ENCODE measurements at places on chromosomes 12 and 14.

GRCh38 chr14:101721951-101722661 is 39.4 kb upstream of the PPP2R5C start:
- DNase-seq, result peak; percentile 89

DNA sequence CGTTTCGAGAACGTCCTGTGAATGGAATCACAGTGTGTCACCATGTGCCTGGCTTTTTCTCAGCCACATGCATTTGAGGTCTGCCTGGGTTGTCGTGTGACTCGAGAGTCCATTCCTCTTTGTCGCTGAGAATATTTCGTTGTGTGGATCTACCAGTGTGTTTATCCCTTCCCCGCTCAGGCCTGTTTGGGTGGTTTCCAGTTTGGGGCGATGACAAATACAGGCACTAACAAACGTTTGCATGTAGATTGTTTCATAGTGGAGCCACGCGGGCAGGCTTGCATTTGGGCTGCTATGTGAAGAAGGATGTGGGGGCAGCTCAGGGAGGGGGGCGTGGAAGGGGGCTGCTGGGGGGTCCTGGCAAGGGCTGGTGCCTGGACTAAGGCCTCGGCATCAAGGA is 14.1 kb downstream of the RIN3 start:
- no peak for DNase-seq

- DNase-seq, result peak; percentile 63
Observed at GRCh38 chr12:89461649-89462612, 62.7 kb downstream of the GALNT4 start.

DNA sequence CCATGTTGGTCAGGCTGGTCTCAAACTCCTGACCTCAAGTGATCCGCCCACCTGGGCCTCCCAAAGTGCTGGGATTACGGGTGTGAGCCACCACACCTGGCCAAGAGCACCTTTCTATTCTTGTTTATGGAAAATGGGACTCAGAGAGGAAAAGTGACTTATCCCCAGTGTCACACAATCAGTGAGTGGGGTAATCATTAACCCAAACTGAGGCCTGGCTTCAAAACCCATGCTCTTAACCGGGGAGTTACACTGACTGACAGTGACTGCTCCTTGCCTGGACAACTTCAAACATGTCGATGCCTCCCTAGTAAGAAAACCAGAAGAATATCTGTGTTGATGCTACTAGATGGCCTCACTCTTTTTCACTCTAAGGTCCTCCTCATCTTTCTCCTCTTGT is 7.3 kb downstream of the CLEC7A start:
- DNase-seq, result no peak

DNA sequence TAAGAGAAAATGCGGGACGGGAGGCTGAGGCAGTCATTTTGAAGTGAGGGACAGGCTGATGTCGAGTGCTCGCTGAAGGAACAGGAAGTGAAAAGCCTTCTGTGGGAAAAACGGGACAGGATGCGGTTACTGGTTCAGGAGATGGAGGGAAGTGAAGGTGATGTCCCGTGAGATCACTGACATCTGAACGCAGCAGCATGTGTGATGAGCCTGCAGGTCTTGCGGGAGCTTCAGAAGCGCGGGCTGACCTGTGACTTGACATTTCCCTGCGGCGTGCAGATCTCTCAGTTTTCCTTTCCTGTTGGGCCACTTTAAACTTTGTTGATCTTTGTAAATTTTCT is 77.8 kb downstream of the DDX51 start:
- no peak for DNase-seq

- peak; percentile 32 for DNase-seq
Observed at GRCh38 chr14:31926123-31926522, 151.0 kb upstream of the ARHGAP5 start.

DNA sequence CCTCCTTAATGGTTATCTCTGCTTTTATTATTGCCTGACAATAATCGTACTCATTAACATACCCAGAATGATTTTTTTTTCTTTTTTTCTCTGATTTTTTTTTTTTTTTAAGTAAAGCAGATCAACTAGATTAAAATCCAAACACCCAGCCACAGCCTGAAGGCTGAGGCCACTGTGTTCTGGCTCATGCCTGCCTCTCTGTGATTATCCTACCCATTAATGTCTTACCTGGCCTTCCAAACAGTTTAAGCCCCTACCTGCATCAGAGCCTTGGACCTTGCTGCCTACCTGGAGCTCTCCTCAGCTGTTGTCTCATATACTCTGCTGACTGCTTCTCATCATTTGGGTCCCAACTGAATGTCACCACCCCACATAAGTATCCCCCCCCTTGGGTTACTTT is 6.8 kb upstream of the TMED10 start:
- DNase-seq, result no peak

Data from naive thymus-derived CD4-positive, alpha-beta T cell (primary cell).